ENCODE measurements at places on chromosomes 11 and 22. TPM values are rescaled to one million over a fixed set of nuclear protein-coding genes. Genes with fewer than 3 reads are reported as not detected.

Gene DNAJB13
- 0.25 TPM for total RNA-seq

Gene GDPD4
- not detected for total RNA-seq

Gene ETS1
- total RNA-seq = 11.6 TPM

Gene SAA1
- not detected for total RNA-seq

Gene KRTAP5-5
- total RNA-seq = not detected

Gene TNNI2
- total RNA-seq = not detected

Gene RFPL2
- total RNA-seq = 0.49 TPM
